T-cell (primary cell): ENCODE measurements at places on chromosomes 16 and 17.

DNA sequence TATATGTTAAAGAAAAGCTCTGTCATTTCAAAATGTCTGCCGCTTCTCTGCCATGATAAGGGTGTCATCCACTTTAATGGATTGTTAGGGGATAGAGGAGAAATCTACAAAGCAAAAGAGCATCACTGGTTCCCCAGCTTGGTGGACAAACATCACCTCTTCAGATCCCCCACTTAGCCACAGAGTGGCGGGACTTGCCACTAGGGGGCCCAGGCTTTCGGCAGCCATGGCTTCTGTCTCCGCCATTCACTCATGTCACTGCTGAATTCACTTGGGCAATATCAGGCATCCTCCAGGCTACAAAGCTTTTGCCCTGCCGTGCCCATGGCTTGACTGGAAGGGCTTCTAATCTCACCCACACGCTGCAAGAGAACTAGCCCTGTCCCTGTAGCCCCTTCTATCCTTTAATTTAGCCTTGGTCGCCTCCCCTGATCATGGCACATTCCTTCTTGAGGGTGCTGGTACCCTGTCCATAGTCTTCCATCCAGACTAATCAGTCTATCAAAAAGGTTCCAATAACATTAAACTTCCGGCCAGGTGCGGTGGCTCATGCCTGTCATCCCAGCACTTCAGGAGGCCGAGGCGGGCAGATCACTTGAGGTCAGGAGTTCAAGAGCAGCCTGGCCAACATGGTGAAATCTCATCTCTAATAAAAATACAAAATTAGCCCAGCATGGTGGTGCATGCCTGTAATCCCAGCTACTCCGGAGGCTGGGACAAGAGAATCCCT, 34.7 kb downstream of the SBK1 start:
- DNase-seq: peak; percentile 68

- DNase-seq: no peak
Measured at GRCh38 chr17:42817866-42818265, 6.2 kb downstream of the BECN1 start.

DNA sequence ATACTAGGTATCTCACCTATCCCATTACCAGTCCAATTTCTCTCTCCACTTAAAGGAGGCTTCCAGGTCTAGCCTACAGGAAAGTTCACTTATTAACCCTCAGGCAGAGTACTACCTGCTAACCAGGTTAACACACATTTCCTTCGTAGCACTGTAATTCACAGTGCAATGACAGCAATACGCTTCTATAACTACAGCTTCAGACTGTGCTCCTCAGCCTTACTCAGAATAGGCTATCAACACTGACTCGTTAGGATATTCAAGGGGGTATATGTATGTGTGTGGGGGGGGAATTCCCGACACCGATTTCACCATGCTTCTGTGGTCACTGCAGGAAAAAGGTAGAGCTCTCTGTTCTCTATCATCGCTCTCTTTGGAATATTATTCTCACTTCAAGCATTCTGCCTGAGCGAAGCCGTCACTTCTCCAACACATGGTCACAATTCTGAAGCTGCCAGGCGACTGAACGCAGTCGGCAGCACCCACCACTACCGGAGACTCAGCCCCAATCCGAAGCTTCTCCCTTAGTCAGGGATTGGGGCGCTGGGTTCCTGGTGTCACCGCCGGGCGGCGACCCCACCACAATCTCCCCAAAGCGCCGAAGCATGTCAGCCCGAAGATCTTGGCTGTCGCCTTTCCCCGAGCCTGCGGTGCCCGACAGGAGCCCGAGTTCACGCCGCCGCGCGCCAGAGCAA, 618 bp downstream of the GGA3 start:
- DNase-seq: peak; percentile 28

- no peak for DNase-seq
Measured at GRCh38 chr17:41417576-41418015, 6.8 kb downstream of the KRT37 start.

DNA sequence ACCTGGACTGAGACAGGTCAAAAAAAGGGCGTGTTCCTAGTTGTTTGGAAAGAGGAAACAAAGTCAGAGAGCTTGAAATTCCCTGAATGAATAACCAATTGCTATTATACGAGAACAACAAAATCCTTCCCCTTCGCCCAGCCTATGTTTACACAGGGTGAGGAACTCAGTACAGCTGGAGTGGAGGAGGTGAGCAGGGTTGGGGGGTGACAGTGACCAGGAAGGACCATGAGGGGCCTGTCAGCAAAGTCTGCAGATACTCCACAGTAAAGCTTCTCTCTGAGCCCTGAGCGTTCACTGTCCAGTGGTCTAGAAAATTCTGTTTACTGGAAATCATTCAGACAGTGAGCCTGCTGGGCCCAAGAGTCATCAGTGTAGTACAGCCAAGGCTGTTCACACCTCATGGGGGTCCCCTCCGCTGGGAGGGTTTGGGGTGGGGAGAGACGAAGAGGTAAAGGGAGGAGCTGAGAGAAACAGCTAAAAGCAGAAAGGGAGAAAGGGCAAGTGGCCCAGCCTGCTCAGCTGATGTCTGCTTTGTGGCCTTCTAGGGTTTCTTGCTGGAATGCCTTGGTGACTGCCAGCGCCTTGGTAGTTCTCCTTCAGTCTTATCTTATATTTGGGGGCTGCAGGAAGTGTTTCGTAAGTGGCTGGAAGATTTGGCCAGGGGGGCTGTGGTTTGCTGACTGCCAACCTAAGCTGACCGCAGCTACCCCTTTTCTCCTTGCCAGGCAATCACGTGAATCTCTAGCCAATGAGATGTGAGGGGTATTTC, 5.7 kb downstream of the DUSP3 start:
- no peak for DNase-seq

GRCh38 chr16:12674071-12674470, 129.6 kb downstream of the CPPED1 start:
- DNase-seq: no peak

GRCh38 chr16:10881479-10882030, 4.6 kb downstream of the CIITA start:
- no peak for DNase-seq

DNA sequence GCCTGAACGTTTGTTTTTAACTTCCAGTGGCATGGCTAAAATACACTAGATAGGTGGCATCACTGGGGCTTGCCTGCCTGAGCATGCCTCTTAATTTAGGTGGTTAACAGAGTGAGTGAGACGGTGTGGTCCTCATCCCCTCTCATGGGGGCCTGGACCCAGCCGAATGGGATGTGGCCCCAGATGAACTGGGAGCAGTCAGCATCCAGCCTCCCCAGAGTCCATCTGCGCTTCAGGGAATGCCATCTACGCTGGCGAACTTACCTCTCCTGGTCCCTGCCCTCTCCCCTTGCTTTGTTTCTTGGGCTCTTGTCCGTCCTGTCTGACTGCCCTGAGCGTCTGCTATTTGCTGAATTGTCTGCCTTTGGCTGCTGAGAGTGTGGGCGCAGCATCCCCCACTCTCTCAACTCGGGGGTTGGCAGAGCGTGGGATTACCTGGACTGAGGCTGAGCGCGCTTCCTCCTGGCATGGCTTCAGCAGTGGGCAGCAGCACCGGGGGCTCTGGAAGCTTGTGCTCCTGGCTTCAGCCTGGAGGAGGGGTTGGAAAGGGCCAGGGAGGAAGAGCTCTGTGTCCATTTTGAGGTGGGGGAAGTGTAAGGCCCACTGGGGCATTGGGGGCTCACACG, 2.1 kb downstream of the RAB40C start:
- DNase-seq: no peak

DNA sequence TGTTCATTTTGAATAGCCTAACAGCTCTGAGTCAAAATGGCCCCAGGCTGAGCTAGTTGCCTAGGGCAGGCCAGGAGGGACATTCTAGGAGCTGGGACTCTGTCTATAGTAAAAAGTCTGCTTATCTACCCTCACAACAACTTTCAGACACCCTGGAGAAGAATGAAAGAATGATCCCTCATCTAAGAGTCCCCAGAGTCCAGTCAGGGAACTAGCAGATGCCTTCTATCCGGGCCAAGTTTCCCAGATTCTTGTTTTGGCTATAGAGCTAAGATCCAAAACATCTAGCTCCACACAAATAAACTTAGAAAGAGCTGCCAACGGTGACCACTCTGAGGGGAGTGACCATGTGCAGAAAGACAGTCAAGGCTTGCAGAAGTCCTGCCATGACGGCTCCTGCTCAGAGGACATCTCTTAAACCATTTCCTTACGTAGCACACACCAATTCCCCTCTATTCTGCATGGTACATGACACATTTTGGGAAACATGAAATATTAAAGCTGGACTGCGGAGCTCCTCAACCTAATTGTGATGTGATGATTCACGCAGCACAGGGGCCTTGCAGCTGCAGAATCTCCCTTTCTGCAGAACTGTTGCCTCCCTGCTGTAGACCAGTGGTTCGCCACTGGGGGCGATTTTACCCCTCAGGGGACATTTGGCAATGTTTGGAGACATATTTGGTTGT, 24.2 kb downstream of the FAM20A start:
- DNase-seq: no peak

DNA sequence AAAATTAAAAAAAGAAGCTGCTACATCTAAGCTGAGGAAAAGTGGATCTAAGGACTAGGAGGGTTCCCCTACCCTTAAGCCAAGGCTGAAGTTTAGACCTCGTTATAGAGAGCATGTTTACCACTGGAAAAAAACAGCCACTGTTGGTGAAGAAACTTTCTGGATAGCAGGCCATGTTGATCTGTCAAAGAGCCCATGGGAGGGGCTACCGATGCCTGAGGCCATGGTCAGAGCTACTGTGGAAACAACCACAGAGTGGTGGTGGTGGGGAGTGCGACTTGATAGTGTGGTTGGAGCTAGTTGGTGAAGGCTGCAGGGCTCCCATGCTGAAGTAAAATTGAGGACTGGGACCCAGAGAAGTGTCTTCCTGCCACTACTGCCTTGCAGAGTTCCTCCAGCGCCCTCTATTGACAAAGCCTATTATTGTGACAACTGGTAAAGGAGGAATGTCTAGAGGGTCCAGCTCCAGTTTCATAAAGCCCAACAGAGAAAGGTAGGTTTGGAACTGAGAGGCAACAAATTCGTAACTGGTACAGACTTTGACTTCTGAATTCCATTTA, 12.7 kb upstream of the FAM20A start:
- DNase-seq: no peak

DNA sequence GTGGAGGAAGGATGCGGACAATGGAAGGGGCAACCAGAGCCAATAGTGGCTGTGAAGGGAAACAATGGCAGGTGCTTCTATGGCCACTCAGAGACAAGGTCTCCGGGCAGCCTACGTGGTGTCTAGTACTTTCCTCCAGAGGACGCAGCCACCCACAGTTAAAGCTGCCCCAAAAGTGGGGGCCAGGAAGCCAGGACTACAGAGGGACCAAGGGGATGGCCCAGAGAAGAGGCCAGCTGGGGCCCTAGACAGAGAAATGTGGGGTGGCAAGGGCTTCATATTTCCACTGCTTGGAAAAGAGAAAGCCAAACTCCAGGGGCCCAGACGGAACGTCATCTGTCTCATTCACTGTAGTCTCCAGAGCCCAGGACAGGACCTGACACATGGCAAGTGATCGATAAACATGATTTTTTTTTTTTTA, 837 bp upstream of the PER1 start:
- no peak for DNase-seq

DNA sequence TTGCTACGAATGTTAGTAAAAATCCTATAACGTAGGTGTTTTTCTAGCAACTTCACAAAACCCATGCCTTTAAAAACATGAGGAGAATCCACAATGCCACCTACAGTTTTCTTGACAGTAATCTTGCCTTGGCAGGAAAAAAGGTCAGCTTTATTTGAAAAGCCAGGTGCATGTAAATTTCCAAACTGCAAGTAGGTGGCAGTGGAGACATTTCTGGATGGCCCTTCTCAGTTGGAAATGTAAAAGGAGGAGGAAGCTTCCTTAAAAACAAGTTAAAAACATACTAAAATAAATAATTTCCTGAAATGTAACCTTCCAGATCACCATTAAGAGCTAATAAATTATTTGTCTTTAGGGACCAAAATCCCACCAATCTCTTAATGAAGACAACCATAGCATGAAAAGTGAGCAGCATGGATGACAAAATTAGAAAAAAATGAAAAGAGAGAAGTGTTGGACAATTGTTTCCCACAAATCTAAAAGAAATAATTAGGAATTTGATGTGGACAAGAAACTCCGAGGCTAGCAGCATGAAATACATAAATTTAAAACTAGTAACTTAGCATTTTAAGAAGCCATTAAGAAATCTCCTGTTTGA, 152.2 kb downstream of the SNX11 start:
- no peak for DNase-seq

DNA sequence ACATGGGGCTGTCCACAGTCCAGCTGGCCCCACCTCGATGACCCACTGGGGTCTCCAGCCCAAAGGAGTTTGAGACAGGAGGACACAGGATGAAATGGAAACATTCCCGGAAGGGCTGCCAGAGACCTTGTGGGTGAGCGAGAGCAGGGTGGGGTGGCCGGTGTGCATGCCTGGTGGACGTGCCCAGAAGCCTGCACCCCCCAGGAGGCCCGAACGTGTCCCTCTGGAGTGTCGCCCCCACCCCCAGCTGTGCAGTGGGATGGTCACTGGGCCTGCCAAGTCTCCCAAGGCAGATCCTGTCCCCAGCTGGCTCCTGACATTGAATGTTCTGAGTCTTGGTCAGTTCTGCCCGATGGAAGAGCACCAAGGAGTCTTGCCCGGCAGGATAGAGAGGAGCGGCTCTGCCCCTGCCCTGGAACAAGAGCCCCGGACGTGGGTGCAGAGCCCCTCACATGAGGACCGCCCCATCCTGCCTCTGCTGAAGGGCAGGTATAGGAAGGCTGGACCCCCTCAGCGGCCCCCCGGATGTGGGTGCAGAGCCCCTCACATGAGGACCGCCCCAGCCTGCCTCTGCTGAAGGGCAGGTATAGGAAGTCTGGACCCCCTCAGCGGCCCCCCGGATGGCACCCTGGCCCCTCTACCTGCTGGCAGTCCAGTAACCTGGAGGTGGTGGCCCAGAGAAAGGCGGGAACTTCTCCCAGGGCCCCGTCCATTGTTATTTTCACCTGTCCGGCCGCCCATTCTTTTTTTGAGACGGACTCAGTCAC, 3.1 kb upstream of the CAPN15 start:
- no peak for DNase-seq

DNA sequence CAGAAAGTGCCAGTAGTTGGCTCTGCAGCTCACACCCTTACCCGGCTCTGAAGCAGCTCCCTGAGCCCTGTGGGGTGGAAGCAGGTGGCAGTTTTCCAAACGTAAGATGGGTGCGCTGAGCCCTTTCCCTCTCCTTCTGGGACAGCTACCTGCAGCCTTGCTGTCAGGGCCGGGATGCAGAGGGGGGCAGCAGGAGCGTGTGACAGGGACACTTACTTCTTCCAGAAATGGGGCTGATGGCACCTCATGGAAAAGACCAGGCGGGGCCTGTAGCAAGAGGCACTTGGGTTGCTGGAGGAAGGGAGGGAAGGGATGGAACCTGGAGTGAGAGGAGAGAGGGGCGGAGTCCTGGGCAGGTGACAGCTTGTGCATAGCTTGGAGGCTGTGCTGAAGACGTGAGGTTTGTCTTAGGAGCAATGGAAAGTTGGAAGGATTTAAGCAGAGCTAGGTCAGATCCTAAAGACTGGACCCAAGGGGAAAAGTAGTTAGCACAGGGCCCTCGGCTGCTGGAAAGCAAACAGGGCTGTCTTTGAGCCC, 216.8 kb upstream of the RPL38 start:
- DNase-seq: no peak

- DNase-seq: no peak
Measured at GRCh38 chr16:6021276-6021943, 923.8 kb upstream of the EEF2KMT start.

GRCh38 chr16:19228052-19228451, 57.5 kb upstream of the CLEC19A start:
- no peak for DNase-seq
